Placental pericyte (primary cell): ENCODE measurements at places on chromosomes 12 and 14. TPM values are rescaled to one million over a fixed set of nuclear protein-coding genes. Genes with fewer than 3 reads are reported as not detected.

NANOG gene
- under 0.01 and 0.14 TPM in 2 replicates for total RNA-seq

BCL2L14 gene
- total RNA-seq: not detected in 2 replicates

TEDC1 gene
- total RNA-seq: 2.6 and 25.8 TPM in 2 replicates

PTCSC3 gene
- total RNA-seq: not detected in 2 replicates

IFNG-AS1 gene
- not detected in 2 replicates for total RNA-seq

NRIP2 gene
- not detected in 2 replicates for total RNA-seq

SLC17A8 gene
- total RNA-seq: not detected in 2 replicates

GLIPR1L2 gene
- 0.29 TPM in 1 of 2 replicates, not detected in the other for total RNA-seq

CMA1 gene
- total RNA-seq: not detected in 2 replicates

TAS2R13 gene
- 1.8 and 3.1 TPM in 2 replicates for total RNA-seq

FAM90A1 gene
- under 0.01 and 0.14 TPM in 2 replicates for total RNA-seq

AKAP5 gene
- total RNA-seq: 0.86 and 1.1 TPM in 2 replicates

GLT8D2 gene
- 22.5 and 28.2 TPM in 2 replicates for total RNA-seq

RASAL1 gene
- total RNA-seq: under 0.01 TPM in 1 of 2 replicates, not detected in the other

AGAP2 gene
- total RNA-seq: 0.22 and 0.29 TPM in 2 replicates

PTGER2 gene
- total RNA-seq: 6.3 and 9.7 TPM in 2 replicates

GPR162 gene
- 1.1 TPM in 2 replicates for total RNA-seq

PLXNC1 gene
- total RNA-seq: 1.3 and 12.3 TPM in 2 replicates

BDKRB1 gene
- total RNA-seq: 46.7 and 47.5 TPM in 2 replicates

LRRC9 gene
- not detected in 2 replicates for total RNA-seq

IQSEC3 gene
- total RNA-seq: under 0.01 TPM in 1 of 2 replicates, not detected in the other

CERS5 gene
- total RNA-seq: 34.9 and 36.8 TPM in 2 replicates

AMIGO2 gene
- total RNA-seq: 62.4 and 77.7 TPM in 2 replicates

PIANP gene
- total RNA-seq: not detected in 2 replicates

TRMT61A gene
- 12.7 and 15.6 TPM in 2 replicates for total RNA-seq

CACNA2D4 gene
- 0.22 and 2.3 TPM in 2 replicates for total RNA-seq

TAS2R31 gene
- total RNA-seq: 7.3 and 7.7 TPM in 2 replicates

EIF2S3B gene
- 0.86 and 2.8 TPM in 2 replicates for total RNA-seq

HOXC12 gene
- total RNA-seq: not detected in 2 replicates

AACS gene
- 46.5 and 69.8 TPM in 2 replicates for total RNA-seq

CLEC2D gene
- 3.5 and 5.4 TPM in 2 replicates for total RNA-seq

FOXM1 gene
- total RNA-seq: 2.6 and 41.4 TPM in 2 replicates

SLCO1B3 gene
- total RNA-seq: not detected in 2 replicates

C1S gene
- 40.7 and 172 TPM in 2 replicates for total RNA-seq

PNP gene
- 79.7 and 104 TPM in 2 replicates for total RNA-seq

CFAP54 gene
- 2.2 and 4.6 TPM in 2 replicates for total RNA-seq

FAM186B gene
- 0.14 and 0.44 TPM in 2 replicates for total RNA-seq

RIMBP2 gene
- total RNA-seq: not detected in 2 replicates

SMIM41 gene
- 1.0 and 1.1 TPM in 2 replicates for total RNA-seq

PIWIL1 gene
- not detected in 2 replicates for total RNA-seq
